Epithelial cell of prostate (primary cell): ENCODE measurements at places on chromosomes 7 and 10.

GRCh38 chr10:47370015-47370767 lies 13.9 kb downstream of the ZNF488 start:
- DNase-seq: no peak

DNA sequence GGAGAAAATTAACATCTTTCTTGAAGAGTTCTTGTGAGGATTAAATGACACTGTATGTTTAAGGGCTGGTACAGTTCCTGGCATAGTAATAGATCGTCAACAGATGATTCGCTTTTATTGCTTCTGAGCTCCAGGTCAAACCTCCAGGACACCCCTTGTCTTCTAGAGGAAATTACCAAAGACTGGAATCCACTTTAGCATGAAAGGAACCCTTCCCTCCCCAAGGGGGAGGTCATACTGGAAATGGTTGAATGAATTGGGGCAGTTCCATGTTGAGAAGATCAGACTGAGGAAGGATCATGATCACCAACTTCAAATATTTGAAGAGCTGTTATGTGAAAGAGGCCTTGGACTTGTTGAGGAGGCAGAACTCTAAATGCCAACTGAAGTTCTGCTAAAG lies 8.9 kb downstream of the NFE2L3 start:
- DNase-seq: no peak

DNA sequence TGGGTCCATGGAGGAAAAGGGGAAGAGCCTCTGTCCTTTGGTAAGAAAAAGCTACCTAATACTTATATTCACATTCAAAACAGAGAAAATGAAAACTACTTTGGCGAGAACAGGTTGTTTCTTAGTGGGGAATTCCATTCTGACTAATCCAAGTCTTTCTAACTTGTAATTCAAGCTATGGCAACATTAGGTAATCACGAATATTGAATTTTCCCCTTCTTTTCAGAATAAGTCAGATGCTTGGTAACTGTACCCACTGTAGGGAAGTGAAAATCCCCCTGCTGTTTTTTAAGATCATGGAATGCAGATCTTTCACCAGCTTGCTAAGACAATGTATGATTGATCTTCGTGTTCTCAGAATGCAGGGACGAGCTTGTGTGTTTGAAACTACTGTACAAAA lies 384.4 kb downstream of the TCERG1L start:
- DNase-seq: no peak

GRCh38 chr10:73593812-73594211 lies 2.7 kb upstream of the USP54 start:
- no peak for DNase-seq

DNA sequence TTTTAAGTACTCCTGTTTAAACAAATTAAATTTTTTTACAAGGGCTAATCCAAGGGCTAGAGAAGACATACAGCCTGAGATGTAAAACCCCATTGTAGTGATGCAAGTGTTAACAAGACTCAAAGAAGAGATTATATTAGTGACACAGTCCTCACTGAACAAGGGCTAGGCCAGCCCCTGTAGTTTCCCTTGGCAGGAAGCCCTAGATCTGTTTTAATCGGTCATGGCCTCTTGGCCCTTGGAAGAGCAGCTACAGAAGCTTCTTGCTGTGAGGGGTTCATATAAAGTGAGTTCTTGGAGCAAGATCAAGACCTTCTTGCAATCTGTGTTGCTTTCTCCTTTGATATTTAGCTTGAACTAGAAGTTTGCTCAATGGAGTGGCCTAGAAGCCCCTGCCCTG lies 1339.4 kb downstream of the XPNPEP1 start:
- DNase-seq: no peak
